ENCODE measurements at places on chromosomes 2 and 18. TPM values are rescaled to one million over a fixed set of nuclear protein-coding genes. Genes with fewer than 3 reads are reported as not detected.

RNF125 gene
- total RNA-seq = 7.3 TPM

SGPP2 gene
- not detected for total RNA-seq

TGFBRAP1 gene
- 7.1 TPM for total RNA-seq

ZC3H6 gene
- total RNA-seq = 8.2 TPM

ITM2C gene
- total RNA-seq = 101 TPM
